Activated CD4-positive, alpha-beta T cell treated with anti-CD3 and anti-CD28 coated beads for 4 hours (primary cell): ENCODE measurements at places on chromosomes 5 and 9.

- no peak for DNase-seq
These were observed 72.1 kb upstream of the STK32A start for GRCh38 chr5:147162740-147163139.

- no peak for DNase-seq
These were observed 96.6 kb downstream of the GALNT10 start for GRCh38 chr5:154287136-154287535.

GRCh38 chr5:142006363-142007236 is 6.2 kb downstream of the GNPDA1 start:
- DNase-seq: no peak

GRCh38 chr5:122112733-122113558 is 16.4 kb upstream of the ZNF474 start:
- no peak for DNase-seq

- no peak for DNase-seq
These were observed 32.7 kb downstream of the PRUNE2 start for GRCh38 chr9:76873056-76873792.

GRCh38 chr5:155833287-155833686 is 493.7 kb upstream of the SGCD start:
- DNase-seq: no peak

DNA sequence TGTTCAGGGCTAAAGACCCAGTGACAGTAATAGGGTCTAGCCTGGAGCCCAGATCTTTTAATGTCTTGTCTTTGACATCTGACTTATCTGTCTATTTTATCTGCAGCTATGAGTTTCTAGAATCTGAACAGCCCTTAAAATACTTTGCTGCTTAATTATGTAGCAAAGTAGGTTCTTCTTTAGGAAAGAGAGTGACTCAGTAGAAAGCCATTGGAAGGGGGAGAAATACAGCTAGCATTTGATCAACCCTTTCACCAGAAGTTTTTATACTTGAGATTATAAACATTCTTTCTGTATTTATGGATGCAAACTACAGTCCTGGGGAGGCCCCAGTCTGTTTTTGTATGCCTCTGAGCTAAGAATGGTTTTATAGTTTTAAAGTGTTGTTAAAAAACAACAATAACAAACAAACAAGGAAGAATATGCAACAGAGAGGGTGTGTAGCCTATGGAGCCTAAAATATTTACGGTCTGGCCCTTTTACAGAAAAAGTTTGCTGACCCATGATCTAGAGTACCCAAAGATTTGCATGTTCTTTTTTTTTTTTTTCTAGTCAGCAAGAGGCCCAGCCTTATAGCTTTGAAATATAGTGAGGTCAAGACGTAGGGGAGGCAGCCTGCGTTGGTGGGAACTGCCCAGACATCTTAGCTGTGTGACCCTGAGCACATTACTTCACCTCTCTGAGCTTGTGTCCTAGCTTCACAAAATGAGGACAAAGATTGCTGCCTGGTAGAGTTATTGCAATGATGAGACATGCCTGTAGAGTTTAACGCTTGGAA is 9.7 kb downstream of the GSN start:
- no peak for DNase-seq

- no peak for DNase-seq
These were observed 100.4 kb downstream of the EBF1 start for GRCh38 chr5:158999339-158999738.

- no peak for DNase-seq
These were observed 105.5 kb downstream of the STRBP start for GRCh38 chr9:123162791-123163345.

DNA sequence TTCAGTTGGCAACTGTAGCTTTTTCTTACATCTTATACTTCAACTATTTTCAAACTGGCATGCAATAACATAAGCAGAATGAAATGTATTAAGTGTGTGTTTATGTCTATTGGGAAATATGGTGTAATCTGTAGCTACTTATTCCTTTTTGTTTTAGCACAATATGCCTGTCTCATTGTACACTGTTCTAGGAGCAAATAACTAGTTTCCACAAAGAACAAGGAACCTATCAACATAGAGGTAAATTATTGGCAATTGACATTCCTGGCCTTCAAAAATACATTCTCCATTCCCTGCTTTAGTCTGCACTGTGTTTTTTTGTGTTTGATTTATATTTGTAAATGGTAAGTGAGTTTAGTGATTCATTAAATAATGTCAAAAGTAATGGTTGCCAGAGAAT is 75.7 kb downstream of the FBXL7 start:
- DNase-seq: no peak
